BJ (cell line): ENCODE measurements at places on chromosomes 7 and 10.

- DNase-seq, result peak; percentile 15
These were observed 141.5 kb downstream of the LRRN3 start for GRCh38 chr7:111232249-111233084.

- no peak for DNase-seq
These were observed 65.7 kb downstream of the ABRAXAS2 start for GRCh38 chr10:124867304-124867703.

- peak; percentile 76 for DNase-seq
These were observed 105.4 kb upstream of the FAM133B start for GRCh38 chr7:92695308-92696261.

DNA sequence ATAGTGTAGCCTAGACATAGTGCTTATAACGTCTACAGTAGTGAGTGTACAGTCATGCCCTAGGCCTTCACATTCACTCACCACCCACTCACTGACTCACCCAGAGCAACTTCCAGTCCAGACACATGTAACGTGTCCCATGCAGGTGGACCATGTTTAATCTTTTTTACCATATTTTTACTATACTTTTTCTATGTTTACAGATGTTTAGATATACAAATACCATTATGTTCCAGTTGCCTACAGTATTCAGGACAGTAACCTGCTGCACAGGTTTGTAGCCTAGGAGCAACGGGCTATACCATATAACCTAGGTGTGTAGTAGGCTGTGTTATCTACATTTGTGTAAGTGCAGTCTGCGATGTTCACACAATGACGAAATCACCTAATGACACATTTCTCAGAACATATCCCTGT, 11.0 kb downstream of the MPP7 start:
- peak; percentile 53 for DNase-seq

DNA sequence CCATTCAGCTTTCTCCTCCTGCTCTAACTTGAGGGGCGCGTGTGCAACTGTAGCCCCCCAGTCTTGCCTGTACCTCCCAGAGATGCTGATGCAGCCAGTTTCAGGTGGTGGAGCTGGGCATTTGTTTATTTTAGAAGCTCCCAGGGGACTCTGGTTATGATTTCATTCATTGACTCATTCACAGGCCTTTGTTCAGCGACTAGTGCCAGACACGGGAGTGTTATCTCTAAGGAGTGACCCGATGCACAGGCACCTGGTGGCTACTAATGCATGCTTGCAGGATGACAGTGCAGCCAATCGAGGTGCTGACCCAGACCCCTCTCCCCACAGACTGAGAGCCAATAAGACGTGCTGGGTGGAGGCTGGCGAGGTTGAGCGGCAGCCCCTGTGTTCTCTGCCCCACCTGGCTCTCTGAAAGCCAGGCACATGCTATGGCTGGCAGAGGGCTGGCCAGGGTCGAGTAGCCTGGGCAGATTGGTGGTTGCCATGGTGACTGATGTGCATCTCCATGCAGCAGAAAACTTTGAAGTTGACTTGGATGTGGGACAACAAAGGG, 19.7 kb upstream of the SLC18A2 start:
- DNase-seq, result no peak

GRCh38 chr7:19404912-19405329, 259.7 kb upstream of the FERD3L start:
- DNase-seq, result peak; percentile 95

DNA sequence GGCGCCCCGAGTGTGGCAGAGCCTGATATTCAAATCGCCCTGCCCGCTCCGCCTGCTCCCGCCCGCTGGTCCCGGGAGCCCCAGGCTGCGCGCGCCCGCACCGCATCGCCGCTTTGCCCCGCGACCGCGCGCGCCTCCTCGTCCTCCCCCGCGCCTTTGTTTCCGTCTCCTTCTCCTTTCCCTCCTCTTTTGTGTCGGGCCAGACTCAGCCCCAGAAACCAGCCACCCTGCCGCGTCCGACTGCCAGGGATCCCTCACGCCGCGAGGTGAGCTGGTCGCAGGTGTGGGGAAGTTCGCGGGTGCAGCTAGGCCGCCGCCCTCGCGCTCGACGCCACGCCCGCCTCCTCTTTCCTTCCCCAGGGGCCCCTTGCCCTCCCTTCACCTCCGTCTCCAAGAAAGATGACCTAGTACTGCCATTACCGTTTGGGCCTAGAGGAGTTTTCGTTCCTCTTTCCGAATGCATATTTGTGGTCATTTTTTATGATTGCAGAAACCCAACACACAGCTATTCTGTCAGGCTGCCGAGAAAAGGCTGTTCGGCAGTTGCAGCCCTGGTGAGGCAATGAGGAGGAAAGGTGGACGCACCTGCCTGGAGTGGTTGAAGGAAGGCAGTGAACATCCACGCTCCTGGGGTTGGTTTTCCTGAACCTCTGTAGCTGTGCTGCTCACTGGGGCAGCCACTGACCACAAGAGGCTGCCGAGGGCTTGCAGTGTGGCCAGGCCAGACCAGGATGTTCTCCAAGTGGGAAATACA, 107.3 kb downstream of the SNX10 start:
- DNase-seq, result no peak

DNA sequence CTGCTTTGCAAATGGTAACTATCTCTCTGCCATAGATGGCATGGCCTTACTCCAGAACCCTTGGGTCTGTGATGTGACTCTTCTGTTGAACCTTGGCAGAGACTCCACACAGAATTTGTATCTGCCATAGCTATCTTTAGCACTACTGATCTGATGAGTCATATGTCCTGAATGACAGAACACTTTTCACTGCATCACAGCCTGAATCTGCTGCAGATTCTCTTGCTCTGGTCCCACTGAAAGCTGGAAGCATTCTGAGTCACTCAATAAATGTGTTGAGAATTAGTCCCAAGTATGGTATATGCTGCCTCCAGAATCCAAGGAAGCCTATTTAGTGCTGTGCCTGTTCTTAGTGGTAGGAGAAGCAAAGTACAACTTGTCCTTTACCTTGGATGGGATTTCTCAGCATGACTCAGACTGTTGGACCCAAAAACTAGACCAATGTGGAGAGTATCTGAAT, 39.5 kb upstream of the ANKRD1 start:
- DNase-seq, result peak; percentile 77
